ENCODE measurements at places on chromosomes 1 and 21.

DNA sequence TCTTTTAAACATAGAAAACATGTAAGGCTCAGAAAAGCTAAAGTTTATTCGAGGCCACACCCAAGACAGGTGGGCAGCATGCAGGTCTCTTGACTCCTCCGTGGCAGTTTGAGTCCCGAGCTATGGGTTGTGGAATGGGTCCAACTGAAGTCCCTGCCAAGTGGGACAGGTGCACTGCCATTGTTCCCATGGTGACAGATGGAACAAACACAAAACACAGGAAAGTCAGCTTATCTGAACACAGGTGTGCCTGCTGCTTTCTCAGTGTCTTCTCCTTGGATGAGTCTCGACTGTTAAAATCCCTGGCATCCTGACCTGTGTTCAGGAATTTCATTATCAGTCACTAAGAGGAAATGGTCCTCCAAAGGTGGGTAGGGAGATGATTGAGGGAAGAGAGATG is 99.0 kb upstream of the RAB4A start:
- DNase-seq, result no peak

DNA sequence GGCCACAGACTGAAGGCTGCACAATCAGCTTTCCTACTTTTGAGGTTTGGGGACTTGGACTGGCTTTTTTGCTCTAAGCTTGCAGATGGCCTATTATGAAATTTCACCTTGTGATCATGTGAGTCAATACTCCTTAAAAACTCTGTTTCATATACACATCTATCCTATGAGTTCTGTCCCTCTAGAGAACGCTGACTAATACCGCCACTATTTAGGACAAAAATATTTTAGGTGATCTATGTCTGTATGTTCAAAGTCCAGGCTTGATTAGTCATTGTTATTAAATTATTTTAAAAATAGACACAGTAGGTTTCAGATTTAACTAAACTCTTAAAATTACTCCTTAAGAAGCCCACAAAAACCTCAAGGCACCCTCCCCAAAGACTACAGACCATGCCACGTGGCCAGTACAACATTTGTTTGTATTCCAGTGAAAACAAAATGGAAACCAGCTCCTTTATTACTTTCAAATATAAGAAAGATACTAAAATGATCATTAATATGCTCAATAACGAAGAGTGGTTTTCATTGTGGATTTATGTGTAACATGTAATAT is 63.1 kb downstream of the TMPRSS15 start:
- peak; percentile 33 for DNase-seq

GRCh38 chr1:65386439-65386838 is 34.0 kb upstream of the LEPR start:
- DNase-seq, result no peak

GRCh38 chr1:172466795-172467407 is 23.0 kb upstream of the PIGC start:
- no peak for DNase-seq

DNA sequence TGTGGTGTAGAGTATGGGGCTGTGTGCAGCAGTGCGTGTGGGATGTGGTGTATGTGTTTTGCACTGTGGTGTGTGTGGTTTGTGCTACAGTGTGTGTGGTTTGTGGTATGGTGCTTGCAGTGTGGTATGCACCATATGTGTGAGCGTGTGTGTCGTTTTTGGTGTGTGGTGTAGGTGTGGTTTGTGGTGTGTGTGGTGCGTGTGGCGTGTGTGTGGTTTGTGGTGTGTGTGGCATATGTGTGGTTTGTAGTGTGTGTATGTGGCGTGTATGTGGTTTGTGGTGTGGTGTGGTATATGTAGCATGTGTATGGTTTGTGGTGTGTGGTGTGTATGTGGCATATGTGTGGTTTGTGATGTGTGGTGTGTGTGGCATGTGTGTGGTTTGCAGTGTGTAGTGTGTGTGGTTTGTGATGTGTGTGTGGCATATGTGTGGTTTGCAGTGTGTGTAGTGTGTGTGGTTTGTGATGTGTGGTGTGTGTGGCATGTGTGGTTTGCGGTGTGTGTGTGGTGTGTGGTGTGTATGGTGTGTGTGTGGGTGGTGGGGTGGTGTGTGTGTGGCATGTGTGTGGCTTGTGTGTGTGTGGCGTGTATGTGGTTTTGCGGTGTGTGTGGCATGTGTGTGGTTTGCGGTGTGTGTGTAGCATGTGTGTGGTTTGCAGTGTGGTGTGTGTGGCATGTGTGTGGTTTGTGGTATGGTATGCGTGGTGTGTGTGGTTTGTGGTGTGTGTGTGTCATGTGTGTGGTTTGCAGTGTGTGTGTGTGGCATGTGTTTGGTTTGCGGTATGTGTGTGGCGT is 53.5 kb upstream of the TRAPPC10 start:
- no peak for DNase-seq

- DNase-seq, result no peak
Observed at GRCh38 chr1:236018885-236019453, 45.9 kb downstream of the NID1 start.

DNA sequence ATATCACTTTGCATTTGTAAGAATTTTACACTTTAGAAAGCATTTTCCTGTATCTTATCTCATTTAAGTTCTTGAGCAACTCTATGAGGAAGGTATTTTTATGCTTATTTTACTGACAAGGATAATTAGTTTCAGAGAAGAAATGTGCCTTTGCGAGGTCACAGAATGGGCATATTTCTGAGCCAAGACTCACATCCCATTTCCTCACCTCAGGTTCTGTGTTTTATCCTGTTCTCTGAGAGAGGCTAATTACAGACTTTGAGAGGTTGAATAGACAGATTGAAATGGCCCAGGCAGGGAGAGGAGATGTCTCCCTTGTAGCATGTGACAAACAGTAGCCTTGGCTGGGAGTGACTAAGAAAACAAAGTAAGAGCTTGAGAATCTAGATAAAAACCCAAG is 39.1 kb upstream of the ZC3H11B start:
- DNase-seq, result no peak

DNA sequence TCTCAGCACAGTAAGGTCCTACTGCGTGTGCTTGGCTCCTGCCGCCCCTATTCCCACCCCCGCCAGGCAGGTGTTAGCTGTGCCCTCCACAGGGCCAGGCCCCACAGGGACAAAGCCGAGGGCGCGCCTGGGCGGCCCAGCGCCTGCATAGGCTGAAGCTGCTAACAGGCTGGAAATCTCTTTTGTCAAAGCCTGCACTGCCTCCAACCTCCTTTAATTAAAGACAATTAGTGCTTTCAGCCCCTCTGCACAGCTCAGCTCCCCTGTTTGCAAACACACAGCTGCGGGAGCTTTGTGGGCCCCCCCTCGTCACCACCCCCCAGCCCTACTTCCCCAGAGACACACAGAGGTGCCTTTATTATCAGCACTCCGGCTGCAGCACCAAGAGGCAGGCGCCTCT is 95.9 kb downstream of the EPHB2 start:
- no peak for DNase-seq

- peak; percentile 52 for DNase-seq
Observed at GRCh38 chr1:40532844-40533424, 1.5 kb downstream of the ZNF684 start.

- no peak for DNase-seq
Observed at GRCh38 chr1:110752941-110753725, 78.4 kb upstream of the KCNA3 start.

DNA sequence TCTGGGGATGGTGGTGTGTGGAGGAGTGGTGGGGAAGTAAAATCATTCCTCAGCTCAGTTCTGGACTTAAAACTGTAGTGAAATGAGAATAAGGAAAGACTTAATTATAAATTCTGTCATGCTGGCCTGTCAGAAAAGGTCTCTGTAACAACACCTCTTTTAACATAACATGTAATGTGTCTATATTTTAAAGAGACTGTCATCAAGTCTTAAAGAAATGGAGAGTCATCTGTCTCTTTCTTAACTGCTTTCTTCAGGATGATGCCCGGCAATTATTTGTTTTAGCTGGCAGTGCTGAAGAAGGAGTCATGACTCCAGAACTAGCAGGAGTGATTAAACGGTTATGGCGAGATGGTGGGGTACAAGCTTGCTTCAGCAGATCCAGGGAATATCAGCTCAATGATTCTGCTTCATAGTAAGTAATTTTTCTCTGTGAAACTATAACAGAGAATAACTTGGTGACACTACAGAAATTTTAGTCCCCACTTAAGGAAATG is 30.6 kb downstream of the GNAI3 start:
- no peak for DNase-seq

GRCh38 chr1:11462224-11462923 is 16.6 kb upstream of the DISP3 start:
- DNase-seq, result no peak

Data from fibroblast of skin of back (primary cell).